ENCODE measurements at places on chromosomes 4 and X.
A peak's percentile ranks its signal among the peaks of the same experiment; 100 is the strongest.

DNA sequence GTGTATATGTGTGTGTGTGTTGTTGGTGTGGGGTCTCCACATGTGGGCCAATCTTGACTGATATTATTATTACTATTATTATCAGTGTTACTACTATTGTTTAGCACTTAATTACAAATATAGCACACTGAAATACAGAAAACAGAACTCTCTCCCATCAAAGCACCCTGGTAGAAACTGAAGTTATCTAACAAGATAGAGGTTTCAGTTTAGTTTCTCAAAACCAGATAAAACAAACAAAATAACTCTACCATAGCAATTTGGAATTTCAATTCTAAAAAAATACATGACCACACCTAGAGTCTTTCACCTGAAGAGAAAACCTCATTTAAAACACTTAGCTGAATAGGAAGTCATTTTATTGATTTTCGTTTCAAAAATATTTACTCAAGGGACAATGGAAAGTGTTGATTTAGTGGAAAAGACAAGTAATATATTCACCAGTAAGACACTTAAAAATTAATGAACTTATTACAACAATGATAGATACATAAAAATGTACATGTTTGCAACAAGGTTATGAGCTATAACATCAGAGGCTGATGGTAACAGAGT is 252.3 kb downstream of the PDHA2 start:
- no peak for DNase-seq

DNA sequence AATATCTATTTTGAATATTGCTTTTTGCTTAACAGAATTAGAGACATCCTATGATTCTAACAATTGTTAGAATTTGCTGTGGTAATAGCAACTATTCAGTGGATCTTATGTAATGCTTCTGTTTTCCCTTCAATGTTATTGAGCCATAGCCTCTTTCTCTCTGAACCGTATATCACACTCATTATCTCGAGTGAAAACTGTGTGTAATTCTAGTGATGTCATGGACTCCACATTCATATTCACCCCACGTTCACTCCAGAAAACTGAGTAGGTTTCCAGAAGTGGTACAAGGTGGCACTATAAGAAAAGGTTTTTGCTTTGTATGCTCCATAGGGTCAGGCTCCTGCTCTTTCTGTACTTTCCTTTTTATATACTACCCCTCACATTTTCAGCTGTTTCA is 534.3 kb upstream of the PABPC4L start:
- no peak for DNase-seq

GRCh38 chrX:42715701-42716262 is 62.2 kb downstream of the PPP1R2C start:
- DNase-seq = no peak

DNA sequence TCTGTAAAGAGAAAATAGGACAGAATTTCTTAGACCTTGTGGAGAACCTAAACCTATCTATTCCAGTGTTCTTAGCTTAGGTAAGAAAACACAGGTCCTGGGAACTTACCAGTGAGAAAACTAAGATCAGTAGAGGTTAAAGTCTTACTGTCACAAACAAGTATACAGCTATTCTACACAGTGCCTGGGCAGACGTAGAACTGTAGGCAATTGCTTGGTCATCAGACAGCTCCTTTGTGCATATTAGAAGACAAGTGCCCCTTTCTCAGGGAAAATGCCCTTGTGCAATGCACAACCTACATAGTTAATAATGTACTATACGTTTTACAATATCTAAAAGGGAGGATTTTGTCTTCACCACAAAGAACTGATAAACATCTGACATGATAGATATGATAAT is 86.6 kb upstream of the JADE1 start:
- no peak for DNase-seq

- no peak for DNase-seq
These were observed 126.5 kb downstream of the DKK2 start for GRCh38 chr4:106909486-106910188.

DNA sequence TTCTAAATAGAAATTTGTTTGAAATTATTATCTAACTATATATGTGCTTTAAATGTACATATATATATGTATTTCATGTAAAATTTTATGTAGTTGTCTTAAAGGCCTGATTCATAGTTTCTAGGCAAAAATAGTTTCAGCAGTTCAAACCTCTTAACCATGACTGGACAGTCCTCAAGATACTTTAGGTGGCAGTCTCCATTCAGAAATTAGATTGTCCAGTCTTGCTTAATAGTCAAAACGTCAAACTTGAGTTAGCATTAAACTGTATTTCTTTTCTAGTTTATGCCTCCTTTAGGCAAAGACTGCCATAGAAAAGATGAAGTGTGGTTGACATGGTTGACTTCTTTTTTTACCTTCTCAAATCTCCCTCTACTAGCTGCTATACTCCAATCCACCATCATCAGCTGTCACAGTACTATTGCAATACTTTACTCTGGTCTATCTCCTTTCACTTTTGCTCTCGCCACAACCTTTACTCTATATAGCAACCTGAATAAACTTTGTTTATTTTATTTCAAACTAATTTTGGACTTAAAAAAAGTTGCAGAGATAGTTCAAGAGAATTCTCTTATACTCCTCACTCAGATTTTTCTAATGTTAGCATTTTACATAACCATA is 395.6 kb upstream of the DIPK2B start:
- peak; percentile 3 for DNase-seq

GRCh38 chrX:137565921-137566745 is at the start of gene ZIC3:
TSS of gene ZIC3 (plus strand) at chrX:137566127. CDS start at chrX:137566692, 565 bp downstream.
- peak; percentile 1 for DNase-seq

DNA sequence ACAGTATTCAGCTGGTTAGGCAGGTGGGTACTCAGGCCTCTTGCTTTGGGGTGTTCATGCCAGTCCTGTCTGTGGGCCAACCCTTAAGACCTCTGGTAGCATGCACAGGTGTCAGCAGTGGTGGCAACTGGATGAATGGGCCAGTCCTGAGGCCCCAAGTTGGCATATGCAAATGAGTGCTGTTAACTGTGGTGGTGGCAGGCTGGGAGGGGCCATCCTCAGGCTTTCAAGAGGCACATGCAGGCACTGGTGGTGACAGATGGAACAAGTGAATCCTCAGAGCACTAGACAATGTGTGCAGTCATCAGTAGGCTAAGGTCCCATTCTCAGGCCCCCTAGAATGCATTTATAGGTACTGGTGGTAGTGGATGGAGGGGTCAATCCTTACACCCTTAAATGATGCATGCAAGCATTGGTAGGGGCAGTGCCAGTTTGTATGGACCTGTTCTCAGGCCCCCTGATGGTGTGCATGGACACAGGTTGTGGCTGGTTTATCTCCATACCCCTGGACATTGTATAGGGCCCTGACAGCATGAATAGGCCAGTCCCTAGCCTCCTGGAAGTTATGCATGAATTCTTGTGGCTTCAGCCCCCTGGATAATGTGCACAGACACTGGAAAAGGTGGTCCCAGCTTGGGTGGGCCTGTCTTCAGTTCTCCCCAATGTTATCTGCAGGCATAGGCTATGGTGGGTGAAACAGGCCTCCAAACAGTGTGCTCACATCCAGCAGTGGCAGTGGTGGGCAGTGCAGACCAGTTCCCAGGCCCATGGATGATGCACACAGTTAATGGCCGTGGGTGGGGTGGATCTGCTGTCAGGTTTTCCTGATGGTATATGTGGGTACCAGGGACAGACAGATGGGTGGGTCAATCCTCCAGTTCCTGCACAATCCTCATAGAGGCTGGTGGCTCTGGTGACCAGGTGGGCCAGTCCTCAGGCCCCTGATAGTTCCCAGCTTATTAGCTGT is 24.7 kb downstream of the TECRL start:
- no peak for DNase-seq

- peak; percentile 60 for DNase-seq
These were observed 73.4 kb upstream of the STOX2 start for GRCh38 chr4:183831683-183832082.
